D721Med (cell line): ENCODE measurements at places on chromosomes 6 and 20.
A peak's percentile ranks its signal among the peaks of the same experiment; 100 is the strongest.

GRCh38 chr6:158565122-158565429, 5.2 kb downstream of the TMEM181 start:
- no peak for DNase-seq

DNA sequence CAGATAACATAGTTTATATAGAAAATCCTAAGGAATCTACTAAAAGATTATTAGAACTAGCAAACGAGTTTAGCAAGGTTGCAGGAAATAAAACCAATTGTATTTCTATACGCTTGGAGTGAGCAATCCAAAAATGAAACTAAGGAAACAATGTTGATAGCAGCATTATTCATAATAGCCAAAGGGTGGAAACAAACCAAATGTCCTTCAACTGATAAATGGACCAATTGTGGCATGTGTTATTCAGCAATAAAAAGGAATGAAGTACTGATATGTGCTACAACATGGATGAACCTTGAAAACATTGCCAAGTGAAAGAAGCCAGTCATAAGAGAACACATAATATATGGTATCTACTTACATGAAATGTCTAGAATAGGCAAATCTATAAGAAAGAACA, 101.0 kb upstream of the VSTM2L start:
- DNase-seq = no peak

DNA sequence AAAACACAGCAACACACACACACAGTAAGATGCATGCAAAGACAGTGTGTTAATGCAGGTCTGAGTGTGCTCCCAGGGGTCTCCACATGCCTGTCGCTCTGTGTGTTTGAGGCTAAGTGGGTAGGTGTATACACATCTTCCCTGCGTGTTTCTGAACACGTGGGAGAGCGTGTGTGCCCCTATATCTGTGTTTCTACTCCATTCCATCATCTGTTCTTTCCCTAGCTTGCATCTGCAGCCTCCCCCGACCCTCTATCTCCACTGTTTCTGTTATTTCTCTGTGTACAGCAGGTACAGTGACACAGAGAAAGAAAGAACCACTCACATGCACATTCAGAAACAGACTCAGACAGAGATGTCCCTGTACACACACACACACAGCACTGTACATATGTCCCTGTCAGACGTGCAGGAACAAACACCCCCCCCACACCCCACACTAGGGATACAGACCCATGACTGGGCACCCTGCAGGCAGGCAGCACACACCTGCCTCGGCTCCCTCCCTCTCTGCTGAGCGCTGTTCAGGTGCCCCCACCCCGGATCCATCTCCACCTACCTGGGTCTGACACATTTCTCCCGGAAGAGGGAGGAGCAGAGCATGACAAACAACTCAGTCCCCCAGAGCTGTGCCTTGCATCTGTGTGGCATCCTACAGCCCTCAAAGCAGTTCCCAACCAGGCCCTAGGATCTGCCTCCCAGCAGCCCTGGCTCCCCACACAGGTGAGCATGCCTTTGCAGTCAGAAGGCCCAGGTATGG, 27.6 kb downstream of the KCNK15 start:
- no peak for DNase-seq

- DNase-seq = no peak
Observed at GRCh38 chr6:20455251-20455940, 53.7 kb downstream of the E2F3 start.

- no peak for DNase-seq
Observed at GRCh38 chr6:2764610-2765165, 505 bp upstream of the WRNIP1 start.

GRCh38 chr6:10690651-10691445, 3.6 kb downstream of the C6orf52 start:
- no peak for DNase-seq

DNA sequence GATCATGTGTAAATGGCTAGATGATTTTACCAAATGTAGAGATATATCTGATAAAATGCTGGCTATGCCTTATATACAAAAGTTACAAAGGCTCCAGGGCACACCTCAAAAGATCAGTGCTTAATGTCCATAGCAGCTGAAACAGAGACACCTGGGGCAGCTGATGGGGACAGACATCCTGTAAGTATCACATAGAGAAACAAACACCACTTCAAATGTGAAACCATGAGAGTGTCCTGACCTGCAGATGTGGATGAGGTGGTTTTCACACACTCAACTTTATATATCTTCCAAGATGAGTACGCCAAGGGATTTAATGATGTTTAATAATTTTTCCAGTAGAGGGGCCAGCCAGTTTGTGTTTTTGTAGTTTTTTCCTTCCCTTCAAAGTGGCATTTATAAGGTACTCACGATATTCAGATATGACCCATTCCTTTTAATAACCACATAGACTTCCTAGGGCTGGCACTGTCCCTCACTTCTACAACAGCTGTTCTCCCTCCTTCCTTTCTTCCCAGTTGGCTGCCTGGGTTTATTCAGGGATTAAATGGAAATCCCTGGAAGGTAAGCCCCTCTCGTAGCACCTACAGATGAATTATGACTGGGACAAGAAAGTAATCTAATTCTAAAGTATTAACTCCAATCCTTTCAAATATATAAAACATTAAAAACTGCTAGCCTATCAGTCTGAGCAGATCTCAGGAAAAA, 50.3 kb upstream of the MCM9 start:
- no peak for DNase-seq

GRCh38 chr6:109454496-109455436, 806 bp downstream of the MICAL1 start:
- DNase-seq = no peak

GRCh38 chr20:3759884-3760283, 7.7 kb downstream of the ADISSP start:
- no peak for DNase-seq

DNA sequence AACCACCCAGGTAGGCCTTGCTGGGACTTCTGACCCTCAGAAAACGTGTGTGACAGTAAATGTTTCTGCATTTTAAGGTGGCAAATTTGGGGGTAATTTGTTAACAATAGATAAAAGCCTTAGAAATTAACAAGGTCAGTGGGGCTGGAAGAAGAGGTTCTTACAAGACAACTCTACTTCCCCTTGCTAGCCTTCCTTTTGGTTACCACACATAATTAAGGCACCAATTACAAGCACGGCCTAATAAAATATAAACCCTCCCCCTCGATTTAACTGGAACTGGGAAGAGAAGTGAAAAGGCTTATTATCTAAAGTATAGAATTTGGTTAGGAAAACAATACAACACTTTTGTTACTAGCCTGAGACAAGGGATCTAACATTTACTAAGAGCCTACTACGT, 38.8 kb downstream of the ELOVL5 start:
- no peak for DNase-seq

DNA sequence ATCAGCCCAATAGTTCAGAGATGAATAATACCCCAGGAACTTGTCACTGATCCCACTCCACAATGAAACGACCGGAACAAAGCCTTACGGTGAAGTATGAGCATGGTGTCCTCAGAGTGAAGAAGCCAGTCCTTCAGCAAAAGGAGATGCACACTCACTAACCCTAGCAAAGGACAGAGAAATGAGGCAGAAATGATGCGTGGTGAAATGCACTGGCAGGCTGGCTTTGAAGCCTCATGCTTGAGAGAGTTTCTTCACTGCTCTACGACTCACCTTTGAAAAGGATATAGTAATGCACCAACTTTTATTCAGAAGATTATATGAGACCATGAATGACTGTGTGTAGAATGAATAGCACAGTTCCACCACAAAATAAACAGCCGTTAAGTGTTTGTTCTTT, 74.8 kb downstream of the PHACTR1 start:
- DNase-seq = no peak

DNA sequence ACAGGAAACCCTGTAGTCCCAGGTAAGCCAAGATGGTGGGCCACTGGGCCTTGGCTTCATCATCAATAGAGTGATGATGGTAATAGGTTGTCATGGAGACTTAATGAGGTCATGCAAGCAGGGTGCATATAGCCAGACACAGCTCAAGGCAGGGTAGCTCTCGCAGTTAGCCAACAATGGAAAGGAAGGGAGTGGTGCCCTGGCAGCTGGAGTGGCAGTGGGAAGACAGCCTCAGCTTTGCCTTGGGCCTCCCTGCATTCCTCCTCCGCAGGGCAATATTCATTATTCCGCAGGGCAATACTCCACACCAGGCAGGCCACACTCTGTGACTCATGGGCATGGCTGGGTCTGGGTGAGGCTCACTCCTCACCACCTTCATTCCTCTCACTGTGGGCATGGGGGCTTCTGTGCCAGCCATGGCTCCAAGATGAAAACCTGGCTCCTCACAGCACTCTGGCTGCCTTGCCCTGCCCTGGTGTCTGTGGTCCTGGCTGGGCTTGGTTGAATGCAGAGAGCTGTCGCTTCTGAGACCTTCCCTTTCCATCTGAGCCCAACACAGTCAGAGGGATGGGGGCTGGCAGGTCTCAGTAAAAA, 163.1 kb upstream of the PMEPA1 start:
- no peak for DNase-seq

- peak; percentile 65 for DNase-seq
Observed at GRCh38 chr6:45714741-45715507, 300.7 kb downstream of the CLIC5 start.

- DNase-seq = no peak
Observed at GRCh38 chr20:52923123-52923937, 48.8 kb upstream of the TSHZ2 start.

DNA sequence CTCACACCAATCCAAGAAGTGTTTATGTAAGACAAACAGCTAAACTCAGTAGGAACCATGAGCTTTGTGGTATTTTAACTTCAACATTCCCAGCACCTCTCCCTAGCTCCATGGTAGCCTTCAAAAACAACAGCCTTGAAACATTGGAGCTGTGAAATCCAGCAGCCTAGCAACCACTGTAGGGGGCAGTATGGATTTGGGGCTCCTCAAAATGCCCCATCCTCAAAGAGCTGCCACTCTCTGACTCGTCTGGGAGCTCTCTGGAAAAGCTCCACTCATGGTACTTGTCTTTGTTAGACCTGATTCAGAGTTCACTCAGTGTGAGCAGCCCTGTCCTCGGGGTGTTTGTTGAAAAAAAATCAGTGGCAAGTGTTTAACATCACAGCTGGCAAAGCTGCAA, 82.9 kb downstream of the KIF6 start:
- DNase-seq = no peak

DNA sequence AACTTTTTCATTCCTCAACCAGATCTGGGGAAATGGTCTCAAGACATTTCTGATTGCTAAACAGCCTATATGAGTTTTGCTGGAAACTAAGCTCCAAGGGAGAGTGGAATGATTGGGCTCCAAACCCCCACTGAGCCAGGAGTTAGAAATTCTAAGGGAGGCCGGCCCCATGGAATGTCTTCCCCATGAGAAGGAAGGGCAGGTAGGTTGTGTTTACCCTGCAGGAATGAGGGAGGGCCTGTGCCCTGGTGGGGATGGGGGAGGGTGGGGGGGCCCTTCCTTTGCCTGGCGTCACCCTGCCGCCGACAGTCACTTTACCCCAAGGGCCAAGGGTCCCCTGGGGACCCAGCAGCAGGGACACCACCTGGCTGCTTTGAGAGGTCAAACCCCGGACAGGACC, 298.9 kb downstream of the TFAP2C start:
- DNase-seq = no peak

- no peak for DNase-seq
Observed at GRCh38 chr6:108350528-108350927, 55.7 kb downstream of the AFG1L start.

- no peak for DNase-seq
Observed at GRCh38 chr20:50348096-50348495, 157.5 kb downstream of the CEBPB start.

GRCh38 chr6:143064951-143065683, 4.4 kb downstream of the AIG1 start:
- DNase-seq = no peak

DNA sequence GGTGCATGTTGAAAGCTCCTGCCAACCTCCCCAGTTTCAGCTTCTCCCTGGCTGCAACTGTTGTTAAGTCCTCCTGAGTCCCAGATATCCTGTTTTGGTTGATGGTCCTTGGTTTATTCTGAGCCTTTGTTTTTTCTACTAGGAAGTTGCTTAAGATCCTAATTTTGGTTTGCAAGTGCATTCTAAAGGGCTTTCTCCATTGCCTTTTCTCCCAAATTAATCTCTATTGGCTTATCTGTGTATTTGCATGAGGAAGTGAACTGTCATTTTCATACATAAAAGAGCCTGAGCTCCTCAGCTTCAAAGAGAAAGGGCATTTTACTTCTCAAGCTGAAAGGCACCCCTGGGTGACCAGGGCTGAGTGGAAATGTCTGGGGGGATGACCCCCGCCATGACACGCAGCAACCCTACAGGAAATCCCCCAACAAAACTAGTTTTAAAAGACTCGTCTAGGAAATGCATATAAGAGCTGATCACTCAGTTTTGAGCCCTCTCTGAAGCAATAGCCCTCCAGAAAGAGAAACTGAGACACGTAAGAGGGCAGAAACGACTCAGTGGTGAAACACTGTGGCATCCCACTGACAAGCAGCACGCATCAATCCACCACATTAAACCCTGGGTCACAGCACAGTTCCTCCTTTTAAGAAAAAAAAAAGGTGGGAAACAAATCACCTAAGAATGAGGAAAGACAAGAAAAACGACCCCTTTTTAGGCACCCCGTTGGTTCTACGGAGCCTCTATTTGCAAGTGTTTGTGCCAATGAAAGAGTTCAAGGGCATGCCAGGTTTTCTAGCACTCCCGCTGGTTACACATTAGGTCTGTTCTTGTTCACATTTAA, 140.9 kb downstream of the THBS2 start:
- no peak for DNase-seq
